ENCODE measurements at places on chromosomes 1 and 21. TPM values are rescaled to one million over a fixed set of nuclear protein-coding genes. Genes with fewer than 3 reads are reported as not detected.

- H3K4me3 ChIP-seq: no peak overlapping the region
- no peak for DNase-seq
- no peaks in the 10 kb centered on the region for H3K4me1 ChIP-seq
- H3K27ac ChIP-seq: no peak overlapping the region
Measured at GRCh38 chr1:18429654-18430053, 51.1 kb upstream of the KLHDC7A start.

GRCh38 chr1:56644919-56645676 is at the start of gene PRKAA2:
PRKAA2 (plus strand) TSS chr1:56645314; CDS start chr1:56645388, 74 bp downstream.
- H3K36me3 ChIP-seq: no peaks in the 10 kb centered on the region
- no peaks in the 10 kb centered on the region for H3K4me1 ChIP-seq
- peaks cover 15% of the 10 kb centered on the region for H3K27me3 ChIP-seq
- no peak within 1 kb of the TSS for H3K4me3 ChIP-seq

DNA sequence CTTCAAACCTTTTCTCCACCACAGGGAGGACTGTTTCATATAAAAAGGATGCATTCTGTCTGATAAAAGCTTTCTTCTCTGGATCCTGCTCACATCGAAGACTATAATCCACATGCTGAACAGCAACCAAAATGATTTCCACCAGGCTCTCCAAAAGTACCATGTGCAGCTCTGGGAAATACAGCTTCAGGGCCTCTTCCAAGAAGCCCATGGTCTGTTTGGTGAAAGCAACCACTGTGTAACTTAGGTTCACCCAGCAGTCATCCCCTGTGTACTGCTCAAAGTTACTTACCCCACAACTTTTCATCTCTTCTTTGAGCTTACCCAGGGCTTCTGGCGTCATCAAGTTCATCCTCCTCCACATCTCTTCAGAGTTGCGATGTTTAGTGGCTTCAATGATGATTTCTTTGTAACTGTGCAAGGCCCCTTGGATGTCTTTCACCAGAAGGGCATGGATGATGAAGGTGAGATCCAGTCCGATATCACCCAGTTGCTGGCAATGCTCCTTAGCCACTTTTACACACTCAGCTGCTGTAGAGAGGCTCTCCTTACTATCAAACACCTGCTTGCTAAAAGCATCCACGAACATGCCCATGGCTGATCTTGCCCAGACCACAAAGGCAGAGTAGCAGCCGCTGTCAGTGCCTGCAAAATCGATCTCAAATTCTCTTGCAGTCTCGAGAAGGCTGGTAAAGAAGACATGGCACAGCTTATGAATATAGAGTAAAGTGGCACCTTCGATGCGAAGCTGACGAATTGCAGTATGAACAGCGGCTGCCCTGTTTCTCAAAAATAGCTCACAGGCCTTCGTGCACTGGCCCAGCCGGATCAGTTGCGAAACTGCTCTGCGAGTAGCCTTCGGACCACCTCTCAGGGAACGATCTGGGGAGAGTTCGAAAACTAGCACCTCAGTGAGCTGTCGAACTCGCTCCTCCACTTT is 1.7 kb downstream of the EXOC8 start:
- no peak for DNase-seq
- peaks cover 64% of the 10 kb centered on the region for H3K4me1 ChIP-seq
- H3K36me3 ChIP-seq: no peaks in the 10 kb centered on the region
- peak overlapping the region; percentile 97 for H3K4me3 ChIP-seq

- no peak overlapping the region for H3K27ac ChIP-seq
- peaks cover 5% of the 10 kb centered on the region for H3K36me3 ChIP-seq
- peaks cover 32% of the 10 kb centered on the region for H3K4me1 ChIP-seq
Measured at GRCh38 chr21:42524341-42525028, 10.8 kb downstream of the SLC37A1 start.

GRCh38 chr1:61122389-61122788 is 40.0 kb downstream of the NFIA start:
- no peaks in the 10 kb centered on the region for H3K36me3 ChIP-seq
- H3K4me1 ChIP-seq: no peaks in the 10 kb centered on the region
- no peak for DNase-seq
- H3K27ac ChIP-seq: no peak overlapping the region

DNA sequence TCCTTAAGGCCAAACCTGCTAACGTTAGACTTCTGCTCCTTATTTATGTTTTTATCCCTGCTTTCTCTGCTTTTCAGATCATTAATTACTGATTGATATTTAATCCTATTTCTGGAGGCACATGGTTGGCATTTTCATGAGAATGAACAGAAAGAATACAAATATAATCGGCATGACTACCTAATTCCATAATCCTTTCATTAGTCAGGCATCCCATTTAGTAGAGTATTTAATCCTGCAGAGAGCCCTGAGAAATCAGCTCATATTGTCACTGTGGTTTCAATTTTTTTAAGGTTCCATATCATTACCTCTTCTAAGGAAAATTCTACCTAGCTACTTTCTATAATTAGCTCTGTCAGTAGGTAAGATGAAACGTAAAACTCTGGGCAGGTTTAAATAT is 238.8 kb downstream of the NCAM2 start:
- no peaks in the 10 kb centered on the region for H3K4me1 ChIP-seq
- no peak overlapping the region for H3K27ac ChIP-seq
- no peak overlapping the region for H3K4me3 ChIP-seq
- DNase-seq: no peak

GRCh38 chr1:197184190-197184589 is 37.7 kb upstream of the ASPM start:
- H3K36me3 ChIP-seq: peaks cover 41% of the 10 kb centered on the region
- no peak overlapping the region for H3K4me3 ChIP-seq
- H3K4me1 ChIP-seq: no peaks in the 10 kb centered on the region
- H3K27me3 ChIP-seq: no peaks in the 10 kb centered on the region
- no peak for DNase-seq

DNA sequence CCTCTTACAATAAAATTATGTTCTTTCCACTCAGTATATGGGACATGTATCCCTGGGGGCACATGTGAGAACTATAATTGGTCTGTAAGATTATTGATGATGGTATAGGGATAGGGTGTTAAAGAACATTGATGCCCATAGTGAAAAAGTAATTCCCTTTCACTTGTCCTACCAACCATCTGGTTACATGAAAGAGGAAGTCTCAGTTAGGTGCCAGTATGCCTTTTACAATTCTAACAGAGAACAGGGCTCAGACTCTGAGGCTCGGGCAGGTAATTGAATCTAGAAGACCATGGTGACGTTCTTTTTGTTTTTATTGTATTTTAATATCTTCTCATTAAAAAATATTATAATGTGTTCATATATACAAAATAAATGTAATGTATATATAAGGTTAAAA is 113.6 kb downstream of the FGGY start:
- H3K27me3 ChIP-seq: no peaks in the 10 kb centered on the region
- no peak for DNase-seq
- H3K36me3 ChIP-seq: no peaks in the 10 kb centered on the region
- no peak overlapping the region for H3K4me3 ChIP-seq

DNA sequence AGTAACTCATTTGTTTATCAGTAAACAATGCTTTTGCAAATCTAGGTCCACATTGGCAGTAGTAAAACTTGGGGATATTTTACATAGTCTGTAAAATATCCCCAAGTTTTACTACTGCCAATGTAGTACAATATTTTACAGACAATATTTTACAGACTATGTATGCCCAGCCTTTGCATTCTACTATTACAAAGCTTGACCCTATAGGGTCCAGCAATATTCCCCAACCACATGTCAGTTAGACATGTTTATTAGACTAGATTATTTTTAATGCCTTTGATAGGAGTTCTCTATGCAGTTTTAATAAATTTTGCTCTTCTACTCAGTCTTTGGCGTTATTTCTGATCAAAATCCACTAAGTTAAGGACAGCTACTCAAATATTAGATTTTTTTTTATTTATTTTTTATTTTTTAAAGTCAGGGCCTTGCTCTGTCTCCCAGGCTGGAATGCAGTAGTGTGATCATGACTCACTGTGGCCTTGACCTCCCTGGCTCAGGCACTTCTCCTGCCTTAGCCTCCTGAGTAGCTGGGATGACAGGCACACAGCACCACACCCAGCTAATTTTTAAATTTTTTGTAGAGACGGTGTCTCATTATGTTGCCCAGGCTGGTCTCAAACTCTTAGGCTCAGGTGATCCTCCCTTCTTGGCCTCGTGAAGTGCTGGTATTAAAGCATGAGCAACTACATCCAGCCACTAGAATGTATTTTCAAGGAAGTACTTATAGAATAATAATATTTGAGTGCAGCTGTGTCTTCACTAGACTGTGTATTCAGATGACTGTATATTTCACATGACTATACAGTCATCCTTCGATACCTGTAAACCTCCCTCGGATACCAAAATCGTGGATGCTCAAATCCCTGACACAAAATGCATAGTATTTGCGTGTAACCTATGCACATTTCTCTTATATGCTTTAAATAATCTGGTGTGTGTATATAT is 19.8 kb downstream of the MIER1 start:
- peaks cover 25% of the 10 kb centered on the region for H3K36me3 ChIP-seq
- no peaks in the 10 kb centered on the region for H3K27me3 ChIP-seq
- H3K4me3 ChIP-seq: no peak overlapping the region
- peaks cover 63% of the 10 kb centered on the region for H3K4me1 ChIP-seq
- no peak overlapping the region for H3K27ac ChIP-seq

MACO1 gene
- 20.6 TPM for total RNA-seq

C1orf210 gene
- not detected for total RNA-seq

CD53 gene
- total RNA-seq: 338 TPM

CCT3 gene
- total RNA-seq: 109 TPM

EXTL1 gene
- total RNA-seq: 0.12 TPM

RGS4 gene
- not detected for total RNA-seq

All from CD4-positive, alpha-beta memory T cell (primary cell).